Cardiac atrium fibroblast (primary cell): ENCODE measurements at places on chromosomes 5 and 9. TPM values are rescaled to one million over a fixed set of nuclear protein-coding genes. Genes with fewer than 3 reads are reported as not detected.

The SOWAHA gene
- 0.16 TPM in 1 of 2 replicates, not detected in the other for total RNA-seq

The DPM2 gene
- 7.8 and 15.6 TPM in 2 replicates for total RNA-seq

The TMEM252 gene
- not detected in 2 replicates for total RNA-seq

The PCDHGB2 gene
- 1.6 and 3.2 TPM in 2 replicates for total RNA-seq

The SYK gene
- total RNA-seq, result 0.18 TPM in 1 of 2 replicates, not detected in the other

The OGN gene
- total RNA-seq, result 0.49 and 11.4 TPM in 2 replicates

The DNAJC21 gene
- total RNA-seq, result 9.7 and 10.3 TPM in 2 replicates

The IFNA21 gene
- not detected in 2 replicates for total RNA-seq

The NUTM2G gene
- not detected in 2 replicates for total RNA-seq

The LHFPL2 gene
- 17.3 and 28.5 TPM in 2 replicates for total RNA-seq

The TSLP gene
- 0.32 and 0.72 TPM in 2 replicates for total RNA-seq

The FGD3 gene
- not detected in 2 replicates for total RNA-seq

The SPAAR gene
- total RNA-seq, result 4.5 and 7.5 TPM in 2 replicates

The RRAGA gene
- total RNA-seq, result 87.4 and 97.9 TPM in 2 replicates

The TTC23L gene
- 2.1 TPM in 1 of 2 replicates, not detected in the other for total RNA-seq

The MARCOL gene
- not detected in 2 replicates for total RNA-seq

The WWC1 gene
- 2.7 and 7.8 TPM in 2 replicates for total RNA-seq
